ENCODE measurements at places on chromosomes 5 and 9.

GRCh38 chr5:75707911-75708509, 9.2 kb downstream of the POC5 start:
- DNase-seq = no peak

GRCh38 chr5:172473427-172473826, 19.1 kb upstream of the SH3PXD2B start:
- no peak for DNase-seq

DNA sequence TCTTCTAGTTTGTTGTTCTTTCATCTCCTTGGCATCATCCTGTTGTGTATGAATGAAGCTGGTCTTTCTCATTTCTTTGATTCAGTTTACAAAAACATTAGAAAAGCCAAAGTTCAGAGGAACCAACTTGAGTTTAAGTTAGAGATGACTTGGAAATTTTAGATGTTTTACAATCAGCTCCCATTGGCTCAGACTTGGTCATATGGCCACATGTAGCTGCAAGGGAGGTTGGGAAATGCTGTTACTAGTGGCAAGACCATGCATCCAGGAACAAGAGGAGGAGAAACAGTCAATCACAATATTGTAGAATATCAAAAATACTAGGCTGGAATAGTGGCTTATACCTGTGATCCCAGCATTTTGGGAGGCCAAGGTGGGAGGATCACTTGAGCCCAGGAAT, 19.5 kb downstream of the CARD6 start:
- DNase-seq = no peak

GRCh38 chr5:65907135-65907534, 19.2 kb upstream of the ERBIN start:
- no peak for DNase-seq

DNA sequence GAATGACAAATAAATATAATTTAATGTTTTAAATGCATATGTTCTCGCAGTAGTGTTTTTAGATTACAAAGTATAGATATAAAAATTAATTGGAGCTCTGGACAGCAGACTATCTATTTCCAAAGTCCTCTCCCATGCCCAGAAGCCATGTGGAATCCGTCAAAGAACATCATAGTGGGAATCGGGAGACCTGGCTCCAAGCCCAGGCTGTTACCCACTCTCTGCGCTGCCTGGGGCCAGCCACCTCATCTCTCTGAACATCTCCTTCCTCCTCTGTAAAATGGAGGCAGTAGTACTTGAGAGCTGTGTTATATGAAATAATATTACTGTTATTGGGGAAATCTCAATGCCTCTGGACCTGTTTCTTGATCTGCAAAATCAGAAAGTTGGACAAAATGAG, 58.1 kb upstream of the SLC30A5 start:
- no peak for DNase-seq

- DNase-seq = peak; percentile 57
Measured at GRCh38 chr9:131407717-131408195, 13.9 kb downstream of the PRRC2B start.

GRCh38 chr5:97134634-97135033, 7.8 kb downstream of the LIX1 start:
- DNase-seq = no peak

DNA sequence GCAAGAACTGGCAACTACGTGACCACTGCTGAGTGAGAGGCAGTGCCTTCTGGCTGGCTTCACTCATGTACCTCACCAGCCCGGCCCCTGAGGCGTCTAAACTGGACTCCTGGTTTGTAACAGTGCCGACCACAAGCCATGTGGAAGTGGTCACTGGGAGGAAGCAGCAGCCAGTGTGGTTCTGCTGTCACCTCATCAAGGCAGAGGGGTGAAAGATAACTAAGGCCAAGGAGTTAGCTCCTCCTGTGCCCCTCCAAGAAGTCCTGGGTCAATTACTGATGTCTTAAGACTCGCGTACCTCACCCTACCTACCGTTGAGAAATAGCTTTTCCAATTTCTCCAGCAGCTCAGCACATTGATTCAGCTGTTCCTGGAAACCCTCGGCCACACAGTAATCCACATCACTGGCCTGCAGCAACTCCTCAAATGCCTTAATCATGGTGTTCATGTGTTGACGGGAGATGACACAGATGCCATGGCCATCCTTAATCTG, 142.9 kb downstream of the CDK5RAP2 start:
- no peak for DNase-seq

DNA sequence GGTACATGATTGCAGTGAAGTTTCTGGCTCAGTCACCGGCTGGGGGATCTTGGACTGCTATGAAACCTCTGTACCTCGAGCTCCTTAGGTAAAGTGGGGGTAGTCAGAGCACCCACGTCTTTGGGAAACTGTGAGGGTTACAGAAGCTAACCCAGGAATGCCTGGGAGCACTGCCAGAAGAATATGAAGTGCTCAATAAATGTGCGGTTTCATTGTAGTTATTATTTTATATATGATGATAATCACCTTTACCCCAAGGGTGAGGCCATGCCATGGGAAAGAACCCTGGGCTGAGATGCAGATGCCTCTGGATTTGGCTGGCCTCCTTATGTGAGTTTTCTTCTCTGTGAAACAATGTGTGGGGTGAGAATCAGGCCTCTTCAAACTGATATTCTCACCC, 3.7 kb downstream of the NPR3 start:
- no peak for DNase-seq

- peak; percentile 18 for DNase-seq
Measured at GRCh38 chr5:62256161-62257019, 49.6 kb upstream of the KIF2A start.

DNA sequence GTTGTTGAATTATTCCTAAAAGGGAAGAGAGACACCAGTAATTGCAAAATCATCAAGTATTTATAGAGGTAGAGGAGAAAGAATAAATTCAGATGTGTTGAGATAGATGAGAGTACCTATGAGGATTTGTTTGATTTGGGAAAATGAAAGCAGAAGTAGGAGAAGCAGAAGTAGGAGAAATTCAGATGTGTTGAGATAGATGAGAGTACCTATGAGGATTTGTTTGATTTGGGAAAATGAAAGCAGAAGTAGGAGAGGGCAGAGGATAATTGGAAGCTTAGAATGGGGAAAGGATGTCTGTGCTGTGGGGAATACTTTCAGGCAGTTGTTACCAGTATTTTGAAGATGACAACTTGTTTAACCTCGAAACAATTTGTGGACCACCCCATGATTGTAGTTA, 35.1 kb upstream of the ZCCHC7 start:
- DNase-seq = no peak

DNA sequence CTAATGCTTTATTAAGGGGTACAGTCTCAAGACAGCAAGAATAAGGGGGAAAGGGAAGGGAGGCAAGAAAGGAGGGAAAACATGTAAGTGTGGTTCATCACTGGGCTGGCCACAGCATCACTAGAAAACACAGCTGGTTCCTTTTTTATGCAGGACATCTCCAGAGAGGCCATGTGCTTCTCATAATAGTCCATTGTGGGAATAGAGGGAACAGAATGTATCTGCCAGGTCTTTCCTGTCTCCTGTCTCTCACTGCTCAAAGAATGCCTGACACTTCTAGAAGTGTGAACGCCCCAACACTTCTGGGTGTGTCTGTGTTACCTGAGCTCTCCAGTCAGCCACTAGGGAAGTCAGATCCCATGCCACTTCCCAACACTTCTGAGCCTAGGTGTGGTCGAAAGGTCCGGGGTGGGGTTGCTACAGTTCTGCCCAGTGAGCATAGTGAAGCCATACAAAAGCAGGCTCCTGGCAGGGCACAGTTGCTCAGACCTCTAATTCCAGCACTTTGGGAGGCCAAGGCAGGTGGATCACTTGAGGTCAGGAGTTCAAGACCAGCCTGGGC, 255.6 kb upstream of the SLC30A5 start:
- no peak for DNase-seq

GRCh38 chr5:143976055-143976454, 164.1 kb downstream of the HMHB1 start:
- DNase-seq = no peak

- DNase-seq = no peak
Measured at GRCh38 chr5:96065685-96066385, 104.2 kb upstream of the ELL2 start.

- no peak for DNase-seq
Measured at GRCh38 chr5:154901276-154901675, 36.7 kb downstream of the GEMIN5 start.

- DNase-seq = no peak
Measured at GRCh38 chr9:76298521-76299144, 95.6 kb downstream of the RFK start.

DNA sequence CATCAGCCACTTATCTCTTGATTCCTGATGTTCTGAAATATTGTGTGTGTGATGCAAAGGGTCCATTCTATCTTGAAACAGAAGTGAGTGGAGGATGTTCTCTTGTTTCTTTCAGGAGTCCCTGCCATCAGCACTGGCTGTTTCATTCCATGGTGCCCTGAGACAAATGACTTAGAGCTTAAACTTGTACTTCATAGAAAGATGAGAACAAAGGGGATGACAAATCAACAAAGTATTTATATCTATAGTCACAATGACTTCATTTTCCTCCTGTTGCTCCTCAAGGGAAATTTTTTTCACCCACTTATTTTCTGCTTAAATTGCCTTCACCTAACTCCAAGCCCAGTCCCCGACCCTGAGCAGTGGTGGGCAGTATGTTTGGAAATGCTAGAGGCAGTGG, 171.6 kb downstream of the TARS1 start:
- no peak for DNase-seq

Measured in CD4-positive, alpha-beta T cell treated with Interleukin-15 for 4 hours (primary cell).